ENCODE measurements at places on chromosomes 4 and X.

DNA sequence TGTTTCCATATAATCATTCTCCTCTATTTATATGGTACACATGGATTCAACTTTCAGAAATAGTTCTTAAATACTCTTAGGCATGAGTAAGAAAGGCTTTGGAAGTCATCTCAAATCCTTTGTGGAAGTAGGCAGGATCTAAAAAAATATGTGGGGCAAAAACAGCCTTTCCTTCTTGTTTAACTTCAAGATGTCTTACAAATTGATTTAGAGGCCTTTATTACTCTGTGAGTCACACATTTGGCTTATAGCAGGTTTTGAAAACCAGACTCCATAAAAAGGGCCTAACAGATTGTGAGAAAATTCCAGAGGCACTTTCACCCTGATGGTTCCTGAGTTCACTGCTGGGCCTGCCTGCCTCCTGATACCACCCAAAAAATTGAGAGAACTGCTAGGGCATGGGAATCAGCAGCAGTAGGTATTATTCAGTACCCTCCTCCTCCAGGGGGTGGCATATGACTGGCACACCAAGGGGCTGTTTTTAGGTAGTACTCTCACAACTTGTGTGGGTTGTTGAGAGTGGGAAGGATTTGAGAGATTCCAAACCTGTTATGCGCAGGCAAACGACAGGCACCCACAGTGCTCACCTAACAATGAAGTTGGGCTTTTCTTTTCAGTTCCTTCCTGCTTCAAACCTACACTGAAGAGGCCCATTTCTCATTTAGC, 162.7 kb upstream of the MBNL3 start:
- no peak for DNase-seq

DNA sequence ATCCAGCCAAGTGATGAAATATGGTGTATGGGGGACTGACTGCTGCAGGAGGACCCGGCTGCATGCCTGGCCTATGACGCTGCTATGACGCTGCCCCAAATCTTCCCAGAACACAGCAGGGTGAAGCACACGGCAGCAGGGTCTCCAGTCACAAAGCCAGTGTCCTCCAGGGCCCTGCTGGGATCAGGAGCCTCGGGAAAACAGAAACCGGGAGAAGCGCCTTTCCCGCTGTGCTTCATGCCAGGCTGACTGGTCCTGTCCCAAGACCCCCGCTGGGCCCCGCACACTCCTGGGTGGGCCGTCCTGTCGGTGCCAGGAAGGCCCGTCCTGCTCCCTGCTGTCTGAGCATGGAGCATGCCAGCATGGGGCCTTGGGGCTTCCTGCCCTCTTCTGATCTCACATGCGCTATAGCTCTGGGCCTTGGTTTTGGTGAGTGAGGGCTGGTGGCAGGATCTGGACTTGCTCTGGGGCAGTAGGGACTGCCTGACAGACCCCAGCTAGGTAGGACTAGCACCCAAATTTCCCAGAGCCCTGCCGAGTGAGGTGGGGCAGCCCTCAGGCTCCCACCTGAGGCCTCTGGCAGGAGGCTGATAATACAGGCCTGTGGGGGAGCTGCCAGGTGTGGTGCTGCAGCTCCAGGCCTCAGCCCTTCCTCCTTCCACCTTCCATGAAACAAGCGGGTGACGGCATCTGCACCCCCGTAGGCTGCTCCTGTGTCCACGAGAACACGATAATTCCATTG, 64.0 kb downstream of the ACOX3 start:
- no peak for DNase-seq

DNA sequence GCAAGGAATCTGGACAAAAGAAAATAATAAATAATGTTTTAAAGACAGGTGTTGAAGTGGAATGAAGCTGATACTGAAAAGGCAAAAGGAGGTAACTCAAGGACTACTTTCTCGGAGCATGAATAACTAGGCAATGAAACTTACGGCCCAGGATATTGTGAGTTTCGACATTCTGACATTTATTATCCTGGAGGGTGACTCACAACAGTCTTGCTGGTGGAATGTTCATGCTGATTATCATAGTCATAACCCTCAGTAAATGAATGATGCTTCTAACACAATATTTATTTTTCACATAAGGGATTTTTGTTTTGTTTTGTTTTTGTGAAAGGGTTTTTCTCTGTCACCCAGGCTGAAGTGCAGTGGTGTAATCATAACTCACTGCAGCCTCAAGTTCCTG, 147.0 kb upstream of the HPGD start:
- DNase-seq, result no peak

DNA sequence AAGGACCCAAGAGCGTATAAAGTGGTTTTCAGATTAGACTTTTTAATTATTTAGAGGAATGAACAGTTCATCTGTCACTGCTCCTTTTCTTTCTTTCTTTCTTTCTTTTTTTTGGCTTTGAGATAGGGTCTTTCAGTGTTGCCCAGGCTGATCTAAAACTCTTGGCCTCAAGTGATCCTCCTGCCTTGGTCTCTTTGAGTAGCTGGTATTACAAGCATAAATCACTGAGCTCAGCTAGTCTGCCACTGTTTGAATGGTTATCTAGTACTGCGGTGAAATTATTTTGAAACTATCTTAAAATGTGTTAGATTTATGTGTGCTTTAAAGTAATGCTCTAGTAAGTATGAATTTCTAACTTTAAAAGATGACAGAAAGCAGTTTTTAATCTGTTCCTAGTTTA, 6.5 kb upstream of the FRYL start:
- DNase-seq, result no peak

DNA sequence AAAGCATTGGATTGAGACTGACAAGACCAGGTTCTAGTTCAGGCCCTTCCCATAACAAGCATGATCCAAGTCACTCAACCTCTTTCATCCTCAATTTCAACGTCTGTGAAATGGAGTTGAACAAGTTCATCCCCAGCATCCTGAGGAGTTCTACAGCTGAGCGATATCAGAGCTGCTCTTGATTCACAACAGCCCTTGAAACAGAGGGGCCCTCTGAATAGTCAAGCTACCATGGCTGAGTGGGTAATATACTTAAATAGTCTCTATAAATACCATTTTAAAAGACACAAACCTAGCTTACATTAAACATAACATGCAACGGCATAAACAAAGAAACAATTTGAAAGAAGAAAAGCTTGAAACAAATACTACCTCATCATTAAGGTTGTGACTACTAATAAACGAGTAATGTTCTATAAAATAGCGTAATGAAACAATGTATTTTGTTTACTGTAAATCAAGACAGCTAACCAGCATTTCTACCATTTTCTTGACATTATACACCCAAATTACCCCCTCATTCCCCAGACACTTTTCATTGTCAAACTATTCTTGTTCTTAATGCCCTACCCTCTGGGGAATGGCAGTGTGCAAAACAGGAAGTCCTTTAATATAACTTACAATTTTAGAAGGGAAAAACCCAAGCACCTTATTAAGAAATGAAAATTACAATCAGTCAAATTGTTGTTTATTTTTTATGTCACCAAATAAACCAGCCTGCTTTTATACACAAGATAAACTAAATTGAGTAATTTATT, 202.3 kb downstream of the PARM1 start:
- DNase-seq, result no peak

- DNase-seq, result no peak
These were observed 16.2 kb downstream of the LRIT3 start for GRCh38 chr4:109864134-109864533.

DNA sequence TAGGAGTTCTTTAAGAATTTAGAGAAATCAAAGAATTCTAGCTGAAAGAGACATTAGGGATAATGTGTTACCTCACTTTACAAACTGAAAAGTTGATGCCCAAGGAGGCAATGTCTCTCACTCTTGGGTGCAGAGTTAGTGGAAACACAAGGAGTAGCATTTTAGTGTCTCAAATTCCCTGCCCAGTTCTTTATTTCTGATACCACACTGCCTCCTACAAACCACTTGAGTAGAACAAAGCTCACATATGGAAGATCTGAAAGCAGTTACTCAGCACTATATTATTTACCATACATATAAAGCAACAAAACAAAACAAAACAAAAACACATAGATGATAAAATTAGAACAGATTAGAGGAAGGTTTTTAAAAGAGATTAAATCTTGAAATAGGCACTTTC, 124.2 kb downstream of the REELD1 start:
- no peak for DNase-seq

GRCh38 chrX:25527596-25527995, 511.8 kb upstream of the ARX start:
- DNase-seq, result no peak

DNA sequence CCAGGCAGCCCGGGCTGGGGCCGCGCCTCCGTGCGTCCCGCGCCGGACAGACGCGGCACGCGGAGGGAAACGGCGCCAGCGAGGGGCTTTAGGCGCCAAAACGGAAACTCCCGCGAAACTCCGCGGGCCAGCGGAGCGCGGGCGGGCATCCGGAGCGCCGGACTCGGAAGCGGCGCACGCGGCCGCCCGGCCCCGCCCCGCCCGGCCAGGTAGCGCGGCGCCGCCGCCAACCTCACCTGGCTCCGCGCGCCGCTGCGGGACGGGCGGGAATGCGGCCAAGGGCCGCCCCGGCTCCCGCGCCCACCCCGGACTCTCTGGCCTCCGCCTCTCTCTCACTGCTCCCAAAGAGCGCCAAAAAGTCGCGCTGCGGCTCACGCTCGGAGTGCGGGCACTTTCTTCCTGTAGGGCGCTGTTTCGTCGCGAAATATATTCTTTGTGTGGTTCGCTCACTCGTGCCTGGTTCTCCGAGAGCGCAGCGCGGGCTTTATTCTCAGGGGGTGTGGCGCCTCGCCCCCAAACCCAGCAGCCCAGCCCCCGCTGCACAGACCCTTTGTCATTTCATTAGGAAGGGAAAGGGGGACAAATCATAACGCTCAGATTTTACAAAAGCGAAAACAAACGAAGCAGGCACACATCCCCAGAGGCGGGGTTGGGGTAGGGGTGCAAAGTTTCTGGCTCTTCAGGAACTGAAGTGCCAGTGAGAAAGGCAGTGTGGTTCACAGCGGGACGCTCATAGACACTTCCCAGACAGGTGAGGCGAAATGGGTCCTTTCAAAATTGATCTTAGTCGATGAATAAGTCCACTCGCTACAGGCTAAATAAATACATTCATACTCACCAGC, 961 bp upstream of the MBNL3 start:
- peak; percentile 33 for DNase-seq

- DNase-seq, result no peak
These were observed 756 bp upstream of the ADAMTS3 start for GRCh38 chr4:72569719-72570235.

DNA sequence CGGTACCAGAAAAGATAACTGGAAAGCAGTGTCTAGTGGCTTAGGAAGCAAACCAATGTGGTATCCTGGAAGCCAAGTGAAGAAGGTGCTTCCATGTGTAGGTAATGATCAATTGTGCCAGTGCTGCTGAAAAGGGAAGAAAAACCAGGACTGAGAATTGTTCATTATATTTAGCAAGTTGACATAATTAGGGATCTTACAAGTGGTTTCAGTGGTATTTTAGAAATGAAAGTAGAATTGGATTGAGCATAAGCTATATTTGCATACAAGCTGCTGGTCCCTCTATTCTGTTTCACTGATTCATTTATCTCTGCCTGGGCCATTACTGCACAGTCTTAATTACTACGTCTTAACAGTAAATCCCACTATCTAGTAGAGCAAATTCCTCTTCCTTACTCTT, 32.3 kb downstream of the PRDM8 start:
- DNase-seq, result no peak

DNA sequence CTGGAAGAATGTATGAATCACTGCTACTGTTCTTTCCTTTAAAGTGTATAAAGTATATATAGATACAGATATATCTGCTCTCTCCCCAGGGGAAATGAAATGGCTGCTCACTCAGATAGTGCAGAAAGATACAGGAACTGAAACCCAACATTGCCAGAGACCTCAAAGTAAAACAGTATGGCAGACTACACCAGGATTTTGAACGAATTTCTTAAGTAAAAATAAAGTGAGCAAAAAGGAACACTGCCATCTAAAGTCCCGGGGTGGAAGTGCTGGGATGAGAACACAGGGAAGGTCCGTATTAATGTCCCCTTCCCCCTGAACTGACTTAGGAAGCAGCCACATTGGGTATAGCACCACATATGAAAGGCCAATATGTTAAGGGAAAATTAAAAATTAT, 93.4 kb downstream of the TMA16 start:
- peak; percentile 33 for DNase-seq

DNA sequence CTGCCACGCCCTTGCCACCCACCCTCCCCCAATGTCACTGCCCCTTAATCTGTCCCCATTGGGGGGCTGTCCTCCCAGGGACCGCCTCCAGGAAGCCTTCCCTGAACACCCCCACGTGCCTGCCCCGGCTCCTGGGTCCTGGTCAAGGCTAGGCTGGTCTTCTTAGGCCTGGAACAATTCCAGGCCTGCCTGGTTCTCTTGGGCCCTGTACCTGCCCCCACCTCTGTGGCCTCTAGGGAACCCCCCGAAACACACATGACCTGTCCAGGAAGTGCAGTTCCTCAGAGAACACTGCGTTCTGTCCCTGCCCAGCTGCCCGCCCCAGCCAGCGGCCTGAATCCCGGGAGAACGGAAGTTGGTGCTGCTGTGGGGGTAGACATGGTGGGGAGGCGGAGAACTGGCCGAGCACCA, 5.1 kb downstream of the MXD4 start:
- DNase-seq, result no peak

GRCh38 chrX:5145957-5146356, 1082.7 kb downstream of the NLGN4X start:
- no peak for DNase-seq

Measured in BE2C (cell line).